ENCODE measurements at places on chromosomes 1 and 21.
A peak's percentile ranks its signal among the peaks of the same experiment; 100 is the strongest.

- DNase-seq = no peak
These were observed 9.4 kb downstream of the ZCCHC17 start for GRCh38 chr1:31306278-31306677.

DNA sequence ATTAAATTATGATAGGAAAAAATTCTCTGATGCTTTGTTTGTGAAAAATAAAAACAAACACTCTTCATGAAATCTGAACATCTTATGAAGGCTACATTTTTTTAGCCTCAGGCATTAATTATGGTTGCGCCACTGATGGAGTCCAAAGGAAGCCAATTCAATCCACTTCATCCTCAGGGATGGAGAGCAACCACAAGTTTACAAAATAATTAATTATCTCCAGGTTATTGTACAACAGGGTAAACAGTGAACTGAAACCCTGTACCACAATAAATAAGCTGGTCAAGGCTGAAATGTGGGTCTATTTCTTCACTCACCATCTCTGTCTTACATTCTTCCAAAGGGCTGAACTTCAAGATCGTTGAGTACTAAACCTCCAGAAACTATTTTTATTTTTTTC, 49.2 kb downstream of the MRPL39 start:
- DNase-seq = no peak

DNA sequence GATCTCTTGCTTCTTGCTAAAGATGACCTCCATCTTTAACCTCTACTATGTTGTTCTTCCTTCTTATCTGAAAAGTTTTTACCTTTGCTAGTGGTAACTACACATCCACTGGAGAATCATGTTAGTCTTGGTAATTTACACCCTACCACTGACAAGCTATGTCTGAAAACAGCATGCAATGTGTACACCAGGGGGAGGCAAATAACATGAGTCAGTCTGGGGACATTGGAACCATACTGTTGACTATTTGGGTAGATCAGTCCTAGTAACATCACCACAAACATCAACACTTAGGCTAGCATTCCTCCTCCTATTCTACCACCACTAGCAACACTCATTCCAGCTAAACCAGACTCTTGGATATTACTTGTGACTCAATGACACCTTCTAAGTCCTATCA, 549.0 kb downstream of the KCNT2 start:
- no peak for DNase-seq

GRCh38 chr1:111204201-111204982, 3.9 kb upstream of the DENND2D start:
- peak; percentile 42 for DNase-seq

DNA sequence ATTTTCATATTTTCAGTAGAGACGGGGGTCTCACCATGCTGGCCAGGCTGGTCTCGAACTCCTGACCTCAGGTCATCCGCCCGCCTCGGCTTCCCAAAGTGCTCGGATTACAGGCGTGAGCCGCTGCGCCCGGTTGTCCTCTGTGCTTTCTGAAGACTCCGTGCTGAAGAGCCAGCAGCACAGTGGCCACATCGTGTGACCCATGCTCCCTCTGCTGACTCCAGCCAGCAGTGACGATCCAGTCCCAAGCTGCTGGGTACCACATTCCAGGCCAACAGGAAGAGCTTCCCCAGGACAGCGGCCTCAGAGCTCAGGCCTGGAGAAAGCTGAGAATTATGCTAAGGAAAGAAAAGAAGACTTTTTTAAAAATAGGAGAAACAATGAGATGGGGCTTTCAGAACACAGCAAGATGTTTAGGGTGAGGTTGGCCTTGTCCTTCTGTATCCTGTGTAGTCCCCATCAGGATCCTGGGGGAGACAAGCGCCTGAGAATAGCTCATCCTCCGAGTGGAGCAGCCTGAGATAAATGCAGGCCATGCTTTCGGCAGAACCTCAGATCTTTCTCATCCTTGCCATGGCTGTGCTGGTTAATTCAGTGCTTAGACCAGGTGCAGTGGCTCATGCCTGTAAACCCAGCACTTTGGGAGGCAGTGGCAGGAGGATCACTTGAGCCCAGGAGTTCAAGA, 207.1 kb downstream of the SLC35F3 start:
- peak; percentile 46 for DNase-seq

Measured in NCI-H69 (cell line).